ENCODE measurements at places on chromosomes 16 and 17. TPM values are rescaled to one million over a fixed set of nuclear protein-coding genes. Genes with fewer than 3 reads are reported as not detected.

GRCh38 chr16:23508589-23509440, 1.5 kb downstream of the GGA2 start:
- peak overlapping the region; percentile 80 for H3K27ac ChIP-seq
- H3K4me3 ChIP-seq, result peak overlapping the region; percentile 59

DNA sequence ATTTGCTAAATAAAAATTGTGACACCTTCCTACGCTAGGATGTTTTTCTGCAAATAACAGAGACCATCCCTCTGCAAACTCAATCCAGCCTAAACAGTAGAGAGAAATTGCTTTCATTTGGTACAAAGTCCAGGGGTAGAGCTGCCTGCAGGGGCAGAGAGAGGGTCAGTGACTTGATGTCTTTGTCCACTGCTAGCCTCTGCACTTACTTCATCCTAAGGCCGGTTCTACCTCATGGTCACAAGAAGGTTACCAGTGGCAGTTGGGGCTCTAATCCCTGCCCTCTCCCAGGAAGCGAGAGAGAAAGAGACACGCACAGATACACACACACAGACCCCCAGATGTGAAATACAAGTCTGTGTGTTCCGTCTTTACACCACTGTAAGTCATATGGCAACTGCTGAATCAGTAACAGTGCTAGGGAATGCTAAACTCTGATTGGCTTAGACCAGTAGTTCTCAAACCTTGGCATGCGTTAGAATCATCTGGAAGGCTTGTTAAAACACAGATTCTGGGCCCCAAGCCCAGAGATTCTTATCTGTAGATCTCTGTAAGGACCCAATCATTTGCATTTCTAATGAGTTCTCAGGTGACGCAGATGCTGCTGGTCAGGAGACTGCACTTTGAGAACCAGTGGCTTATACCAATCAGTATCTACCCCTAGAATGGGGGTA, 13.1 kb upstream of the LPCAT2 start:
- DNase-seq, result no peak
- H3K4me1 ChIP-seq, result peaks cover 62% of the 10 kb centered on the region
- H3K36me3 ChIP-seq, result no peaks in the 10 kb centered on the region
- H3K27ac ChIP-seq, result peak overlapping the region; percentile 59

DNA sequence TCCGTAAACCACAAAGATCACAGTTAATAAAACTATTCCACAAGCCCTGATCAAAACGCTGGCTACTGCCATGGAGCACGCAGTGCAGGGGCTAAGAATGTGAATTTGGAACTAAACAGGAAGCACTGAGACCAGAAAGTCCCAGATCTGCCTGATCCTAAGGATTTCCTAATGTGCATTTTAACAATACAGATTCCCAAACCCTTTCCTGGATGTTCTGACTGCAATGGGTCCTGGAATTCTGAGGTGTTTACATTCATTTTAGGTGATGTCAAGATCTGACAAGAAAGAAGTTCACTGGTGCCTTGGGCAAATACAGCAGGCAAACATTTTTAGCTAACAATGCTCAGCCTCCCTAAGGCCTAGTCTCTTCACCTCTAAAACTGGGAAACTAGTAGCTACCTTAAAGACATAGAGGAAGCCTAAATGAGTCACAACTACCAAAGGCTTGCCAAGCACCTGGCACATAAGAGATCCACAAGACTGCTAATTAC, 10.3 kb downstream of the NSMCE1 start:
- no peak overlapping the region for H3K27ac ChIP-seq
- no peaks in the 10 kb centered on the region for H3K36me3 ChIP-seq
- H3K4me3 ChIP-seq, result no peak overlapping the region
- peaks cover 5% of the 10 kb centered on the region for H3K4me1 ChIP-seq

DNA sequence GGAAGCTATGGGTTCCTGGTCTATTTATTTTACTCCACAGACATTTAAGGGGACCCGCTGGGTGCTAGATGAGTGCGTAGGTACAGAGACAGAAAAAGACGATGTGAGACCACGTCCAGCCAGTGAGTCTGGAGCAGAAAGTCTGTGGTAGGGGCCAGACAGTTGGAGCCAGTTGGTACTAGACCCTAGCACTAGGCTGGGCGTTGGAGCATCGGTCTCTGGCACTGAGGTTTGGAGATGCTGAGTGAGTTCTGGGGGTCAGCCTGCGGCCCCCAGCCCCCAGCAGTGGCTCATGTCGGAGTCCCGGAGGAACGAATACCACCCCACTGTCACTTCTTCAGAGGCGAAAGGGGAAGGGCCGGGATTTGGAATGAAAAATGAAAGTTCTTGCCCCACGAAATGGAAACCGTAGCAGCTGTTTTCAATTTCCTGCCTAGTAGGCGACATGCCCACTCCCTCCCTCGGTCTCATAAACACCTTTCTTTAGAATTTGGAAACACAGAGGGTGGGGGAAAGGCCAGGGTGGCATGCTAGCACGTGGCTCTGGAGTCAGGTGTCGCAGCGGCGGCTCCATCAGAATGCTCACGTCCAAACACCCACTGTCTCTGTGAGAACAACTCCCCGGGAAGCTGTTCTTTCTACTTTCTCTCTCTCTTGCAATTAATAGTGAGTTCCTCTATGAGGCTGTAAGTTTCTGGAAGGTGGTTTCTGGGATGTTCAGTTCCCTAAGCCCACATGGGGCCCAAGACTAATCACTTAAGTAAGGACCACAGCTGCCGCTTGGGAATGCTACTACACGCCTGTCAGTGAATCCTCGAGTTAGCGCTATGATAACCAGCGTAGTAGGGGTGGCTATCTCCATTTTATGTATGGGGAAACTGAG, 96.8 kb downstream of the IRF8 start:
- DNase-seq, result no peak
- H3K4me1 ChIP-seq, result no peaks in the 10 kb centered on the region
- no peak overlapping the region for H3K4me3 ChIP-seq
- H3K36me3 ChIP-seq, result no peaks in the 10 kb centered on the region
- no peak overlapping the region for H3K27ac ChIP-seq

- H3K36me3 ChIP-seq, result peaks cover 16% of the 10 kb centered on the region
- peaks cover 17% of the 10 kb centered on the region for H3K4me1 ChIP-seq
- peak overlapping the region; percentile 93 for H3K27ac ChIP-seq
- peak overlapping the region; percentile 94 for H3K4me3 ChIP-seq
- no peaks in the 10 kb centered on the region for H3K27me3 ChIP-seq
Measured at GRCh38 chr17:6641247-6641863, 495 bp downstream of the TXNDC17 start.

DNA sequence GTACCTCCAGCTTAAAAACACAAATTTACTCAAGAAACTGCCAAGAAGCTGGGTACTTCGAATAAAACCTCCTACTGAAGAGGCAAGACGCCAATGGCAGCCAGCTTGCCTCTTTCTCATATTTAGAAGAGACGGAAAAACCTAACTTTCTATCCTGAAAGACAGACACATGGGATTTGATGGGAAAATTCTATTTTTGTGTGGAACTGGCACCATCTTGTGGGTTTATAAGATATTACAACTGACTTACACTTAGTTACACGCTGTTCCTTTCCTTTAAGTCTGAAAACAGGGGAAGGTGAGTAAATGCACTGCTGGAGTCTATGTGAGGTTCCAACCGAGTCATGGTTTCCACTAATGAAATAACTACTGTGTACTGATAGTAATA, 10.3 kb downstream of the ZNF18 start:
- no peaks in the 10 kb centered on the region for H3K4me1 ChIP-seq
- no peaks in the 10 kb centered on the region for H3K27me3 ChIP-seq
- H3K4me3 ChIP-seq, result no peak overlapping the region
- H3K27ac ChIP-seq, result no peak overlapping the region

GRCh38 chr17:52212851-52213250, 54.3 kb upstream of the CA10 start:
- no peaks in the 10 kb centered on the region for H3K36me3 ChIP-seq
- no peaks in the 10 kb centered on the region for H3K27me3 ChIP-seq
- H3K4me3 ChIP-seq, result no peak overlapping the region
- H3K4me1 ChIP-seq, result no peaks in the 10 kb centered on the region
- H3K27ac ChIP-seq, result no peak overlapping the region
- DNase-seq, result no peak

DNA sequence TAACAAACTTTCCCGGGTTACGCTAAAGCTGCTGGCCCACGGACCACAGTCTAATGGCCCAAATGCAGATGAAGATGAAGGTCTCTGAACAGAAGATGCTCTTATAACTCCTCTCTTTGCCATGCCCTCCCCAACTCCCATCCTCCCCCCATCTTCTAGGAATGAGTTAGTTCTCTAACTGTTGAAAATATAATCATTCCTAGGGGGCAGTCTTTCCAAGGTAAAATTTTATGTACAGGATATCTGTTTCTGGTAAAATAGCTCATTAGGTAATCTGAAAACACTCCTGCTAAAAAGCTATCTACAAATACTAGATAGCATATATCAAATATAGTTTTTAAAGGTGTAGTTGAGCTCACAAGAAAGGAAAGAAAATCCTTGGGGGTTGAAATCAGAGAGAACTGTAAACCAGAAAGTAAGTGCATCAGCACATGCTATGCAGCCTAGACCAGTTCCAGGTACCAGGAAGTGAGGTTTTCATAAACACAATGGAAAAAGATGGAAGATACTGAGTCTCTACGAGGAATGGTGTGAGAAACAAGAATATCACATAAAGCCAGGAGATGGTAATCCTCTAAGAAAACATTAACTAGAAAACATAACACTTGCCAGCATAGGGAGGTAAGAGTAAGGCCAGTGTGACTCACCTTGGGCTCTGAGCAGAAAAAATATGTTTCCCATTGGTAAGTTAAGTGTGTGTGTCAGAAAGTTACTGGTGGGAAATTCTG, 38.1 kb downstream of the CMC2 start:
- no peaks in the 10 kb centered on the region for H3K4me1 ChIP-seq
- no peak overlapping the region for H3K4me3 ChIP-seq
- no peaks in the 10 kb centered on the region for H3K27me3 ChIP-seq
- H3K27ac ChIP-seq, result no peak overlapping the region

DNA sequence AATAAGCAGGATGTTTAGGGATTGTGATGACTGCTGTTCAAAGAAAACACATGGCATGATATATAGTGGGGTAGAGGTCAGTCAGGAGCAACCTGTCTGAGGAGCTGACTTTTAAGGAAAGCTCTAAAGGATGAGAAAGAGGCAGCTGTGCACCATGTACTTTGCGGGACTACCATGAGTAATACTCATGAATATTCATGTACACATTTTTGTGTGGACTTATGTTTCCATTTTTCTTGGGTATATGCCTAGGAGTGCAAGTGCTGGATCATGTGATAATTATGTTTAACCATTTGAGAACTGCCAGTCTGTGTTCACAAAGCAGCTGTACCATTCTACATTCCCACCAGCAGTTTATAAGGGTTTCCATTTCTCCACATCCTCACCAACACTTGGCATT, 35.8 kb downstream of the BEAN1 start:
- no peak overlapping the region for H3K27ac ChIP-seq
- H3K36me3 ChIP-seq, result no peaks in the 10 kb centered on the region
- H3K4me3 ChIP-seq, result no peak overlapping the region
- H3K4me1 ChIP-seq, result no peaks in the 10 kb centered on the region
- H3K27me3 ChIP-seq, result peaks cover 6% of the 10 kb centered on the region

- DNase-seq, result no peak
- peak overlapping the region; percentile 45 for H3K4me3 ChIP-seq
- no peaks in the 10 kb centered on the region for H3K4me1 ChIP-seq
- peaks cover 3% of the 10 kb centered on the region for H3K36me3 ChIP-seq
- no peak overlapping the region for H3K27ac ChIP-seq
- peaks cover 2% of the 10 kb centered on the region for H3K27me3 ChIP-seq
Measured at GRCh38 chr17:36182176-36183000, 6.0 kb upstream of the TBC1D3B start.

DNA sequence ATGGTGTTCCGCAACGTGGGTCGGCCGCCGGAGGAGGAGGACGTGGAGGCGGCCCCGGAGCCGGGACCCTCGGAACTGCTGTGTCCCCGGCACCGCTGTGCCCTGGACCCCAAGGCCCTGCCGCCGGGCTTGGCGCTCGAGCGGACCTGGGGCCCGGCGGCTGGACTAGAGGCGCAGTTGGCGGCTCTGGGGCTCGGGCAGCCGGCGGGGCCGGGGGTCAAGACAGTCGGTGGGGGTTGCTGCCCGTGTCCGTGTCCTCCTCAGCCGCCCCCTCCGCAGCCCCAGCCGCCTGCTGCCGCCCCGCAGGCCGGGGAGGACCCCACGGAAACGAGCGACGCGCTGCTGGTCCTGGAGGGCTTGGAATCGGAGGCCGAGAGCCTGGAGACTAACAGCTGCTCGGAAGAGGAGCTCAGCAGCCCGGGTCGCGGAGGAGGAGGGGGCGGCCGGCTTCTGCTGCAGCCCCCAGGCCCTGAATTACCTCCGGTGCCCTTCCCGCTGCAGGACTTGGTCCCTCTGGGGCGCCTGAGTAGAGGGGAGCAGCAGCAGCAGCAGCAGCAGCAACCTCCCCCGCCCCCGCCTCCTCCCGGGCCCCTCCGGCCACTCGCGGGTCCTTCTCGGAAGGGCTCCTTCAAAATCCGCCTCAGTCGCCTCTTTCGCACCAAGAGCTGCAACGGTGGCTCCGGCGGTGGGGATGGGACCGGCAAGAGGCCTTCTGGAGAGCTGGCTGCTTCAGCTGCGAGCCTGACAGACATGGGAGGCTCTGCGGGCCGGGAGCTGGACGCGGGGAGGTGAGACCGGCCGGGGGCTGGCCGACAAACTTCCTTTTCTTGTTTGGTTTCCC, 821 bp downstream of the SOCS7 start:
- peak overlapping the region; percentile 63 for H3K27ac ChIP-seq
- peaks cover 29% of the 10 kb centered on the region for H3K4me1 ChIP-seq
- no peaks in the 10 kb centered on the region for H3K27me3 ChIP-seq

RHBDL1 gene
- 6.6 TPM for total RNA-seq

DPEP3 gene
- total RNA-seq, result not detected

SHCBP1 gene
- 22.2 TPM for total RNA-seq

Measured in Panc1 (cell line).